GM12865 (cell line): ENCODE measurements at places on chromosomes 7 and 10.

GRCh38 chr7:28018020-28018419 lies 162.6 kb downstream of the JAZF1 start:
- DNase-seq, result no peak

DNA sequence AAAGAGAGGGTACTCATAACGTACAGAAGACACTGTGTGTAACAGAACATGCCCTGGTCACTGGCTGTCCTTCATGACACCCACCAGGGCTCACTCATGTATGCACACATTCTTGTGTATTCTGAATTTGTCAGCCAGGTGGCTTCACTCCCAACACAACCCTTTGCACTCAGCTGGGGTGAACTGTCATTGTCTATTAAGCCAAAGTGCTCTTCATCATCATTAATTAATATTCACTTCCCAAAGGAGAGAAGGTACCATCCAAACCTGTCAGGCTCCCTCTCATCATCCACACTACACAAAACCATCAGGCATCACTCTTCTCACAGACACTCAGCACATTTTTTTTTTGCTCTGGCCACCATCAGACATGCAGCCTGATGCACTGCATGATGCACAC lies 469.8 kb downstream of the SORCS1 start:
- no peak for DNase-seq

DNA sequence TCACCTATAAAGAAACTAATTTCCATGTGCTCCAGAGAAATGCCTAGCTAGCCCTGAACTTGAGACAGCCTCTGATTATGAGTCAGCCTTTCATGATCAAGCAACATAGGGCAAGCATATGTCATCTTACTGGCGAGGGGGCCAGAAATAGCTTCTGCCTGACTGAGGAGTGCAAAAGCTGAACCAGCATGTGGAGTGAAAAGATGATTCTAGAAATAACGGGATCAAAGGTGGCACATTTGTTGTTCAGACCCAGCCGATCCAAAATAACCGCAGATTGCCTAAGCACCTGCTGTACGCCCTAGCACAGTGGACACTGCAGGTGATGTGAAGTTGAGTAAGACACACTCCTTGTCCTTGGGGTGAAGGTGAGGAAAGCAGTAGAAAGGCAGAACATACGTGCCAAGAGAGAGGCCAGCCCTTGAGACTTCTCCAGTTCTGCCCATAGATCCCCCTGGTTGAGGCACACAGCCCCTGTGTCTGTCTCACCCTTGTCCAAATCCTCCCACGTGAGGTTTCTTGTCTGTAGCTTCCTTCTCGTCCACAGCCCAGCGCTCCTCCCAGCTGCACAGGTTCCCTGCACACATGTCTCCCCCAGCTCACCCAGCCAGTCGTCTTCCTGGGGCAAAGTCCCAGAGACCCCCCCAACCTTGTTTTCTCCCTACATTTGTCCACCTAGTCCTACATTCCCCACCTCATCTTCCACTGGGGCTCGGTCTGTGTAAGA lies 2.8 kb upstream of the BCL7B start:
- peak; percentile 71 for DNase-seq

GRCh38 chr10:103355906-103356599 lies 5.1 kb upstream of the PCGF6 start:
- no peak for DNase-seq

- no peak for DNase-seq
Measured at GRCh38 chr7:22087861-22088260, 142.2 kb upstream of the CDCA7L start.

GRCh38 chr10:117460846-117461765 lies 81.4 kb upstream of the EMX2 start:
- DNase-seq, result no peak

GRCh38 chr10:9024210-9024609 lies 969.7 kb downstream of the GATA3 start:
- no peak for DNase-seq

GRCh38 chr10:68208424-68209042 lies 23.4 kb downstream of the ATOH7 start:
- DNase-seq, result peak; percentile 56

GRCh38 chr10:51422311-51423120 lies 276.9 kb downstream of the CSTF2T start:
- peak; percentile 54 for DNase-seq

DNA sequence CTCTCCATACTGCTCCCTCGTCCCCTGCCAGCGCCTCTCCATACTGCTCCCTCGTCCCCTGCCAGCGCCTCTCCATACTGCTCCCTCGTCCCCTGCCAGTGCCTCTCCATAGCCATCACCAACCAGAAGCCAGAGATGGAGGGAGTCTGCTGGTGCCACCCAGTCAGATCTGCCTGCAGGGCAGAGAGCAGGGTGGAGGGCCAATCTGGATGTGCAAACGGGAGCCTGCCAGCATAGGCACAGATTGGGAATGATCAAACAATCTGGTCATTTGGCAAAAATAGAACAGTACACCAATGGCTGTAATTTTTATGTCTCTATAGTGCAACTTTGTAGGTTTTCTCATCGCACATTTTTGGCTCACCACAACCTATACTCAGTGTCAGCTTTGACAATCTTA lies 76.9 kb upstream of the LRRC4 start:
- DNase-seq, result no peak

GRCh38 chr10:34109952-34110702 lies 705.0 kb downstream of the PARD3 start:
- DNase-seq, result no peak

GRCh38 chr7:95503271-95504131 lies 17.8 kb downstream of the ASB4 start:
- no peak for DNase-seq

- no peak for DNase-seq
Measured at GRCh38 chr7:150357771-150358427, 10.7 kb upstream of the REPIN1 start.

- no peak for DNase-seq
Measured at GRCh38 chr10:46544989-46545791, 11.3 kb downstream of the GPRIN2 start.

DNA sequence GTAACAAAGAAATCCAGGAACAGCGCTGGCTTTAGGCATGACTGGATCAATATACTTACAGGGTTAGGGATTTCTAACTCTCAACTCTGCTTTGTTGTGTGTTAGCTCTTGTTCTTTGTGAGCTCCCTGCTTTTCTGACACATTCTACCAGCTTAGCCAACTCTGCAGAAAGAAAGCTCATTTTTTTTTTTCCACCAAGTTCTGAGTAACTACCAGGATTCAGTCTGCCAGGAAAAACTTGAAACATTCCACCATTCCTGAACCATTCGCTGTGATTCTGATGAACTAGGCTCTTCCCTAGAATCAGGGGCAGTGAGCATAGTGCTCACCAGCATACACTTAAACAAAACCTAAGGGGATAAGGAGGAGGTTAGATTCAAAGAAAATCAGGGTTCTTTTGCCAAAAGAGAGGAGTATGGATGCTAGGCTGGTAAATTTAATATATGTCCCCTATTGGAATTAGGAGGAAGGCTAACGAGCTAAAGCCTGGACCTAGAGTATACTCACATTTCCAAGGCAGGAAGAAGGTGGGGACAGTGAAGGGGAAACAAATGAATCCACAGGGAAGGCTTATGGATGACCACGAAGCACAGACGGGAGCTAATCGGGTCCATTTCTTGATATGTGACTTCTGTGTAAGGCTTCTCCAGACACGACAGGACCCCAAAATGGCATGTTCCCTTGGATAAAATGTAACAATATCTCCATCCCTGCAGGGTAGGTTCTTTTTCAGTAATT lies 183.4 kb downstream of the PRKG1 start:
- DNase-seq, result no peak

DNA sequence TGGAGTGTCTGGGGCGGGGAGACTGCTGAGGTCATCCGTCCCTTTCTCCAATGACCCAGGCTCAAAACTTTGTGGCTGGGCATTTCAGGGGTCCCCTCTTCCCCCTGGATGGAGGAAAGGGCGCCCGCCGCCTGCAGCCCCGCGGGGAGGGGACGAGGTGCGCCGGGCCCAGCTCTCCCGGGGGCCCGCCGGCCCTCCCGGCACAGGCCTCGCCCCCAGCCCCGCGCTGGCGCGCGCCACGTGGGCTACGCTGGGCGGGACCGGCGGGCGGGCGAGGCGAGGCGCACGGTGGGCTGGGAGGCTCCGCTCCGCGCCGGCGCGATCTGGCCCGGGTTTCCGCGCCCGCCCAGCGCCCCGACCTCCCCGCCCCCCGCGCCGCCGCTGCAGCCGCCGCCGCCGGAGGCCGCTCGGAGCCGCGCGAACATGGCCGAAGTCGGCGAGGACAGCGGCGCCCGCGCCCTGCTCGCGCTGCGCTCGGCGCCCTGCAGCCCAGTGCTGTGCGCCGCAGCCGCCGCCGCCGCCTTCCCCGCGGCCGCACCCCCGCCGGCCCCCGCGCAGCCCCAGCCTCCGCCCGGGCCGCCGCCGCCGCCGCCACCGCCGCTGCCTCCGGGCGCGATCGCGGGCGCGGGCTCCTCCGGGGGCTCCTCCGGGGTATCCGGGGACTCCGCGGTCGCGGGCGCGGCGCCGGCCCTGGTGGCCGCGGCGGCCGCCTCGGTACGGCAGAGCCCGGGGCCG lies at the start of gene FOXK1:
Gene FOXK1, plus strand, starts transcription at position 410 of the 735 bp plus-strand sequence. Its CDS starts 14 bp downstream, at position 424.
- DNase-seq, result peak; percentile 89

GRCh38 chr7:66173856-66174255 lies 31.3 kb upstream of the TPST1 start:
- DNase-seq, result no peak

DNA sequence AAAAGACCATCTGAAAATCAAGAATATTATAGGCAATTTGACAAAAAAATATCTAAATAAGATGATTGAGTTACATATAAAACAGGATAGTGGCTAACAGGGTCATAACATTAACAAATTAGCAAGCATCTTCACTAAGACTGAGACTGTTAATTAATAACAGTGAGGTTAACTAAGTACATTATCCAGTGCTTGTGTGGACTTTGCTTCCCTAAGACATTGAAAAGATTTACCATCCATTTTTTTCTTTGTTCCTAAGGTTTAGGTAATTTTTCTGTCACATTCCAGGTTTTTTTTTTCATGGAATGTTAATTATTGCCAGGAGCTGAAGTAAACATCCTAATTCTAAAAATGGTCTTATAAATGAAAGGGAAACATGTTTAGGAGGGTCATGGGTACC lies 227.6 kb downstream of the ANKRD7 start:
- no peak for DNase-seq

- DNase-seq, result no peak
Measured at GRCh38 chr7:148623586-148624282, 33.2 kb downstream of the C7orf33 start.

DNA sequence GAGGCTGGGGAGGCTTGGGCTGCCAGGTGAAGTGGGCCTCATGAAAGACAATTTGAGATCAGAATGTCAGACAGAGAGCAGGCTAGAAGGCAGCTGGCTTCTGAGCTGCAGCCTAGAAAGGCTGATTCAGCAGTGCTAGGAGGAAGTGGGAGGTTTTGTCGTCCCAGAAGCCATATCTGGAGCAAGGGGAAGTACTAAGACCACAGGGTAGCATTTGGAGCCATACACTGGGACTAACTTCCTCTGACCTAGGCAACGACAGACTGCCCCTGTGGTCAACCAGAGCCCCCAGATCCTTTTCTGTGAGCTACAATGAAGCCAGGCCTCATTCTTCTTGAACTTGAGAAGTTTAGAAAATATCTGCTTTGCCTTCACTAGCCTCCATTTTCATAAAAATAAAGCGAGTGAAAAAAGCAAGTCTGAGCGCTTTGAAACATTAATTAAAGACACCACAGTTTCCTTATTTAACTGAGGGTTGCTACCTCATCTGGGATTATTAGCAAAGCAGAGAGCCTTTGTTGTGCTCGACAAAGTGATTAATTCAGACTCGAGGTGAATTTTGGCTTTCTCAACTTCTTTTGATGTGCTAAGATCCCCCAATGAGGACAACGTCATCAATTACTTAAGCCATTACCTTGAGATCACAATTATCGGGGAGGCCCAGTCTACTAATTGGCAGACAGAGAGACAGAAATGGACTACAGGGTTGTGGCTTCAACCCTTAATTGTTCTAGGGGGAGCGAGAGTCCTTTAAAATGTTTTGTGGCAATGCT lies 26.6 kb downstream of the TBXAS1 start:
- DNase-seq, result peak; percentile 59

- DNase-seq, result no peak
Measured at GRCh38 chr7:210401-210925, 18.1 kb downstream of the FAM20C start.
